ENCODE measurements at places on chromosomes 11 and 22. TPM values are rescaled to one million over a fixed set of nuclear protein-coding genes. Genes with fewer than 3 reads are reported as not detected.

DNA sequence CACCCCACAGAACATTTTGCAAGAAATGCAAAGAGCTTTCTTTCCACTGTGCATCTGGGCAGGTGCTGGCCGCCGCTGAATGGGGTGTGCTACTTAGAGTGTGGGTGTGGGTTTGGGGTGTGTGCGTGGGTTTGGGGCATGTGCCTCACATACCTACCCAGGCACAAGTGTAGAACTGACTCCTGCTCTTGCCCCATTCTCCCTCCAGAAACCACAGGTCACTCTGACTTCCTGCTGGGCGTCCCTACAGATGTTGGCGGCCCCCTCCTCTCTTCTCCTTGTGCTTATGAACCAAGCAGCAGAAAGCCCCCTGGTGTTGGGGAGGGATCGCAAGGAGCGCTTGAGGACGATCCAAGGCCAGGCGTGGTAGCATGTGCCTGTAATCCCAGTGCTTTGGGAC, 63.9 kb downstream of the GRIK4 start:
- no peak for DNase-seq

DNA sequence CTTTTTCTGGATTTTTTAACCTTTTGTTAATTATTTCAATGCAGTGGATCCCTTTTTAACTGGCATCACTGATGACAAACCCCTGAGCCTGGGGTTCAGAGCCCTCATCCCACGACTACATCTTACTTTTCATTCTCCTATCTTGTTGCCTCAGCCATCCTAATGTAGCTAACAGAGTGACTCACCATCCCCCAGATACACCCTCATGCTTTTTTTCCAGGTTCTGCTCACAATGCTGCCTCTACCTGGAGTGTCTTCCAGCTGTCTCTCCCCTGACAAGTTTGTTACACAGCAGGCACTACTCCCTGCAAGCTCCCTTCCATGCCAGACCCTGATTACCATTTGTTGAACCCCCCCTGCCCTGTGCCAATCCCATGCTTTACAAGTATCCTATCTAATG, 135.4 kb downstream of the NCAM1 start:
- DNase-seq = no peak

GRCh38 chr11:71383461-71383860, 64.7 kb downstream of the DHCR7 start:
- no peak for DNase-seq

GRCh38 chr11:65504674-65505465, 6.0 kb downstream of the MALAT1 start:
- DNase-seq = peak; percentile 26

- peak; percentile 88 for DNase-seq
These were observed 13.1 kb downstream of the B3GNT6 start for GRCh38 chr11:77047007-77047927.

- no peak for DNase-seq
These were observed 6.2 kb downstream of the ANO1 start for GRCh38 chr11:70084046-70084984.

GRCh38 chr11:103234974-103235373, 125.7 kb downstream of the DYNC2H1 start:
- peak; percentile 18 for DNase-seq

- DNase-seq = no peak
These were observed 9.6 kb downstream of the OR5A2 start for GRCh38 chr11:59416613-59417012.

- no peak for DNase-seq
These were observed 31.4 kb downstream of the POU2AF1 start for GRCh38 chr11:111347723-111348115.

KCNC1 gene
- 0.67 TPM for polyA plus RNA-seq

NRIP3 gene
- polyA plus RNA-seq = 2.7 TPM

ZW10 gene
- polyA plus RNA-seq = 24.7 TPM
